ENCODE measurements at places on chromosomes 6 and 20.

GRCh38 chr6:21003780-21004541 lies 469.7 kb downstream of the CDKAL1 start:
- no peak for DNase-seq

GRCh38 chr6:31466466-31466865 lies 31.5 kb upstream of the MICB start:
- DNase-seq: no peak

DNA sequence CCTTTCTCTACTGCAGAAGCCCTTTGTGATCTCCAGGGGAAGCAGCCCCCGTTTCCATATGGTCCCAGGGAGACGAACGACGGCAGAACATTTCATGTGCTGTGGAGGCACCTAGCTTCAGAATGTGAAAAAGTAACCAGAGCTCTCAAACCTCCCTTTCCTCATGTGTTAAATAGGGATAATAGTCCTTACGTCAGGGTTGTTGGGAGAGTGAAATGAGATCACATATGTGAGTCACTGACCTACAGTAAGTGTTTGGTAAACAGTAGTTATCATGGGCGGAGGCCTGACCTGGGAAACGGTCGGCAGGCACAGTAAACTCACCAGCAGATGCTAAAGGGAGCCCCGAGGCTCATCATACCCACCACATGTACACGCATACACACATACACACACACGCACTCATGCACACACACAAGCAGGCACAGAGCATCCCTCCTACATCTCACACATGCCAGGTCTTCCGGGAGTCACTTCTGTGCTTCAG lies 89.7 kb downstream of the LY86 start:
- DNase-seq: no peak

DNA sequence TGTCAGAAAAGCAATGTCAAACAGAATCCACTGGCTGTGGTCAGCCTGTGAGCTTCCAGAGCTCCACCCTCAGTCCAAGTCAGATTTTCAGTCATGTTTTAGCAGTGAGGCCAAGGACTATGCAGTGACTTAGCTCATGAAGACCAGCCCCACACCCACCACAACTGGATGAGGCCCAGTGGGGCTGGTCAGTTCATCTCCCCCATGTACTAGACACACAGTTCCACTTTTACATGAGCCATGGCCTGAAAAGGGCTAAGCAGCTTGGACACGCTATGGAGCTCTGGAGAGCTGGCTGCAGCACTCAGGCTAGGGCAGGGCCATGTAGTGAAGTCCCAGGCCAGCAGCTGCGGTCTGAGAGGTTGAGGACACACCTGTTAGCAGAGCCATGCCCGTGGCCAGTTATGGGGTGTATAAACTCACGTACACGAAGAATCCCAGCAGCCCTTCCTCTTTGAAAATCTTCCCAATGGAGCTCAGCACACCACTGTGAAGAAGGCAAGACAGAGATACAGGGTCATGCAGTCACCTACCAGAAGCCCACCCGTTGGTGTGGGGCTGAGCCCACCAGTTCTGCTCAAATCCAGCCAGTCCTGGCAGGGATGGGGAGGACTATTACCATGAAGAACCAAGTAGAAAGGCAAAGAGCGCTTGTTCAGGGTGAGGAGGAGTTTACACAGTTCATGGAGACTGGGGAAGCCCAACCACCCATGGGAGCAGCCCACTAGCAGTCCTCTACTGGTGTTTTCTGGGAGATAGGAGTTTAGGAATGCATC lies 10.6 kb downstream of the MTCH1 start:
- no peak for DNase-seq

GRCh38 chr6:155274106-155274505 lies 10.3 kb downstream of the CLDN20 start:
- no peak for DNase-seq

GRCh38 chr6:129989396-129989795 lies 29.0 kb upstream of the L3MBTL3 start:
- DNase-seq: no peak

GRCh38 chr20:58880994-58881752 lies 28.7 kb downstream of the GNAS start:
- DNase-seq: no peak

DNA sequence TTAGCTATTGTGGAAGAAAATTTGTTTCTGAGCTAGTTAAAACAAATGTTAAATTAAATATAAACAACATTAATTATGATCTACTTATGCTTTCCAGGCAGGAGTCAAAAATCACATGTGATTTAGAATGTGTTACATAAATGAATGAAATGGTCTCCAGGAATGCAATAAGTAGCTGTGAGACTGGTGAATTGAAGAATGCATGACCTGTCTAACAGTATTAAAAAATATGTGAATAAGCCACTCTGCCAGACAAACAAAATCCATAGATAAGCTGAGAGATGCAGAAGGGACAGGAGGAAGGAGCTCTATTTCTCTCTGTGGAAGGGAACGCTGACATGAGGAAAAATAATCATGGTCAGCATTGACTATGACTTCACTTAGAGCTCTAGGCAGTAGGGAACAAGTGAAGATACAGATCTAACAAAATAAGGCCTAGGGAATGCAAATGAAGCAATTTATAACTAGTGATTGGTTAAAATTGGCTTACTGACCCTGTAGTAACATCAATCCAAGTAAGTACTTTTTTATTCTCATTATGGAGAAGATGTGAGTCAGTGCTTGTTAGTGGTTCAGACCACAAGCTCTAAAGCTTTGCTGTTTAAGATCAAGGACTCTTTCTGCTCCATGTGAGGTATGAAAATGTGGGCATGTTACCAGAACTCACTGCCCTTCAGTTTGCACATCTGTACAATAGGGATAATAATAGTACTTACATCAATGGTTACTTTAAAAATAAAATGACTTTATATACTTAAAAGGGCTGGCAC lies 432.6 kb downstream of the MMUT start:
- DNase-seq: no peak

- DNase-seq: no peak
Observed at GRCh38 chr6:10389739-10390494, 25.0 kb downstream of the TFAP2A start.

- DNase-seq: no peak
Observed at GRCh38 chr6:165746331-165746730, 83.3 kb upstream of the PDE10A start.

DNA sequence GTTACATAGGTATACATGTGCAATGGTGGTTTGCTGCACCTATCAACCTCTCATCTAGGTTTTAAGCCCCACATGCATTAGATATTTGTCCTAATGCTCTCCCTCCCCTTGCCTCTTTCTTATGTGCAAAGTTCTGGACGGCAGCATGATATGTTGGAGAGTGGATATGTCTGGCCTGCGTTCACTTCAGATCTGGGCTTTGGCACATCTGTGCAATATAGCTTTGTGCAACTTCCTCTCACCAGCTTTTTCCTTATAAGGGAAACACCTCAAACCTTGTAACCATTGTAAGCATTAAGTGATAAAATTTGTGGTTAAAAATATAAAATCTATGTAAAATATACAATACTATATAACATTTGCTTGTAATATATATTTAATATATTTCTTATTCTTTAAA lies 288.0 kb downstream of the PHACTR1 start:
- no peak for DNase-seq

DNA sequence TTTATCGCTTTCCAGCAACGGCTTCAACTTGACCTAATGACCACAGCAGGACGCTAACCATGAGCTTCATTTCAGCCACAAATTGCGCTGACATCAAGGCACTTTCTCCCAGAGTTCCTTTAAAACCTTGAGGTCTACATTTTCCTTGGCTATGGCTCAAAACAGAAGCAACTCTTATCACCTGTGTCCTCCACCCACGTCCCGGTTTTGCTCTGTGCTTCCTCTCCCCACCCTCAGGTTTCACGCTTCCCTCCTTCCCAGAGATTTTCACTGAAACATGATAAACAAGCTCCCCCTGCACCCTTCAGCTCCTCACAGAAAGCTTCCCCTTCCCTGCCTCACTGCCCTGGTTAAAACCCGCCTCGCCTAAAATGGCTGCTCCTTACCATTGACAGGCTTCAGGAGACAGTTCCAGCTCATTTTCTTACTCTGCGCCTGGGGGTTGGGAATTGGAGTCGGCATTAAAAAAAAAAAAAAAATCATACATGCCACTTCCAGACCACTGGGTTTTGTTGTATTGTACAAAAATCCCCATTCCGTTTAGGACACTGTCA lies 229.5 kb downstream of the UBE3D start:
- DNase-seq: no peak

- DNase-seq: no peak
Observed at GRCh38 chr6:134529921-134530320, 212.0 kb upstream of the SGK1 start.

- peak; percentile 54 for DNase-seq
Observed at GRCh38 chr6:146357578-146358430, 185.8 kb upstream of the RAB32 start.

DNA sequence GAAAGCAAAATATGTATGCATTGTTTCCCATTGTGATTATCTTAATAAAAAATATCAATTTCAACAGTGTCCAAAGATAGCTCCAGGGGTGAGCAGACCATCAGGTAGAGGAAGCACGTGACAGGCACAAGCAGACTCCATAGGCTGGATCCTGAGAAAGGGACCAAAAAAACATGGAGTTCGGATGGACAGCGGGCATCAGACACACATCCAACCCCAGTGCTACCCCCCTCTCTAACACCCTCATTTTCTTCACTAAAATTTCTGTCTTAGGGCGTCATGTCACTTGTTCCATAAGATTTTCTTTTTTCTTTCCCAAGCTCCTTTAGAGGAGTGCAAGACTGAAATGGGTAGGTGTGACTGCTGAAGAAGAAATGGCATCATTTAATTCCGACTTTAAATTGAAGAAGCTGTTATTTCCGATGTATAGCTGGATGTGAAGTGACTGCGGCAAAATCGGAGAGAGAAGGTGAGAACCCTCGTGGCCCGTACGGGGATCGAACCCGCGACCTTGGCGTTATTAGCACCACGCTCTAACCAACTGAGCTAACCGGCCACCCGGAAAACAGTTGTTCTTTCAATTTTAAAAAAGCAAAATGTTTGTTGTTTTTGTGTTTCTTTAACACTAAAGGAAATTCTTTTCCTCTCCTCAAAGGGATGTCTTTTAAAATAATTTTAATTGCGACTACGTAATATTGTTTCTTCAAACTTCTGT lies 10.3 kb upstream of the PRSS16 start:
- DNase-seq: peak; percentile 77

DNA sequence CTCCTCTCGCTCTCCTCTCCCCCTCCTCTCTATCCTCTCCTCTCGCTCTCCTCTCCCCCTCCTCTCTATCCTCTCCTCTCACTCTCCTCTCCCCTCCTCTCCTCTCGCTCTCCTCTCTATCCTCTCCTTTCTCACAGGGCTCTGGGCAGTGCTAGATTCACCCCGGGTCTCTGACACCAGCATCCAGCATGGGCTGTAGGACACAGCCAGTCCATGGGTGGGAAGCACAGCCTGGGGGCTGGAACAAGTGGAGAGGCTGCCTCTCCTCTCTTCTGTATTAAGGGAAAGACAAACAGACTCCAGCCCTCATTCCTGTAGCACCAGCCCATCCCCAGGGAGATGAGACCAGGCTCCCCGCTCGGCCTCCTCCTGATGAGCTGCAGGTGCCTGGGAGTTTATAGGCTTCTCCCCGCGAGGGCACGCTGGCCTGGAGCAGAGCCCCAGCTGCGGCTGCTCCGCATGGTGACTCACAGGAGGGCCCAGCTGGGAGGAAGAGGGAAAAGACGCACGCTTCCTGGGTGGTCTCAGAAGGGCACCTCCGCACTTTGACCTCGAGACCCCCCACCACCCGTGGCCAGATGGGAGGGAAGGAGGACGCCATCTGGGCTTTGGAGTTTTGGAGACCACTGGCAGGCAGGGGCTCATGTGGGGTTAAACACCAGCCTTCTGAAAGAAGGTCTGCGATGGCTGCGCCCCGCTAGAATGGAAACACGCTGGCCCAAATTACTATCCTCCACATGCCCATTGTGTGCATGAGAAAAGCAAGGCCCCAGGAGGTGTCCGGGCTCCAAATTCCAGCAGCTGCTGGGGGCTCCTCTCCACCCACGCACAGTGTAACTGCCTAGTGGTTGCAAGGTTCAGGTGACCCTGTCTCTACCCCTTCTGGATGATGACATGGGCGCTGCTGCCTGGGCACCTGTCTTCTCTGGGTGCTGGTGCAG lies 68.0 kb downstream of the BMP7 start:
- DNase-seq: no peak

- DNase-seq: peak; percentile 96
Observed at GRCh38 chr6:27871924-27872638, 40.1 kb downstream of the OR2B2 start.

DNA sequence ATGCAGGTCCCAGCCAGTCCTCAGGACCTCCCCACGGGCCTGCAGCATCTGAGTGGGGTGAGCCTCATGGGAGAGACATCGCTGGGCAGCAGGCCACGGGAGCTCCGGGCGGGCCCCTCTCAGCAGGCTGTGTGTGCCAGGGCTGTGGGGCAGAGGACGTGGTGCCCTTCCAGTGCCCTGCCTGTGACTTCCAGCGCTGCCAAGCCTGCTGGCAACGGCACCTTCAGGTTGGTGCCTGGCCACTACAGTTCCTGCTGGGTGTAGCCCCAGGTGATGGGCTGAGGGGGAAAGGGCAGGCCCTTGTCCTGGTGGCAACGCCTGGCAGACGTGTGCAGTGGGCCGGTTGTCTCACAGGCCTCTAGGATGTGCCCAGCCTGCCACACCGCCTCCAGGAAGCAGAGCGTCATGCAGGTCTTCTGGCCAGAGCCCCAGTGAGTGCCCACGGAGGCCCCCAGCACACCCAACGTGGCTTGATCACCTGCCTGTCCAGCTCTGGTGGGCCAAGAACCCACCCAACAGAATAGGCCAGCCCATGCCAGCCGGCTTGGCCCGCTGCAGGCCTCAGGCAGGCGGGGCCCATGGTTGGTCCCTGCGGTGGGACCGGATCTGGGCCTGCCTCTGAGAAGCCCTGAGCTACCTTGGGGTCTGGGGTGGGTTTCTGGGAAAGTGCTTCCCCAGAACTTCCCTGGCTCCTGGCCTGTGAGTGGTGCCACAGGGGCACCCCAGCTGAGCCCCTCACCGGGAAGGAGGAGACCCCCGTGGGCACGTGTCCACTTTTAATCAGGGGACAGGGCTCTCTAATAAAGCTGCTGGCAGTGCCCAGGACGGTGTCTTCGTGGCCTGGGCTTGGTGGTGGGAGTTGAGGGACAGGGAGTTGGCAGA lies 787 bp upstream of the TNFRSF6B start:
- no peak for DNase-seq

GRCh38 chr6:33434961-33435360 lies 15.1 kb downstream of the SYNGAP1 start:
- no peak for DNase-seq

- DNase-seq: peak; percentile 19
Observed at GRCh38 chr20:23047738-23048214, 1.7 kb downstream of the THBD start.

GRCh38 chr6:106283481-106283880 lies 42.1 kb downstream of the ATG5 start:
- no peak for DNase-seq

DNA sequence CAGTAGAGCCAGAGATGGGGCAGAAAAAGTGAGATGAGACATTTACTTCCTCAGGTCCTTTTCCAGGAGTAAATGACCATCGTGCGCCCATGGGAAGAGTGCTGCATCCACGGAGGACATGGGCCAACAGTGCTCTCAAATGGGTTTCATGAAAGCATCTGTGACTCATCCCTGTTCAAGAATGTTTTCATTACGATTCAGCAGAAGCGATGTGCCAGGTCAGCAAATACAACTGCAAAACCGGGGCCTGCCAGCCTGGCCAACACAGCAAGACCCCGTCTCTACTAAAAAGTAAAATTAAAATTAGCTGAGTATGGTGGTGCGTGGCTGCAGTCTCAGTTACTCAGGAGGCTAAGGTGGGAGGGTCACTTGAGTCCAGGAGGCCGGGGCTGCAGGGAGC lies 125.1 kb downstream of the LY86 start:
- DNase-seq: no peak

- no peak for DNase-seq
Observed at GRCh38 chr6:21157186-21157929, 436.2 kb upstream of the SOX4 start.

- DNase-seq: no peak
Observed at GRCh38 chr20:62935968-62936585, 1.9 kb upstream of the GID8 start.
